ENCODE measurements at places on chromosomes 3 and 15.

DNA sequence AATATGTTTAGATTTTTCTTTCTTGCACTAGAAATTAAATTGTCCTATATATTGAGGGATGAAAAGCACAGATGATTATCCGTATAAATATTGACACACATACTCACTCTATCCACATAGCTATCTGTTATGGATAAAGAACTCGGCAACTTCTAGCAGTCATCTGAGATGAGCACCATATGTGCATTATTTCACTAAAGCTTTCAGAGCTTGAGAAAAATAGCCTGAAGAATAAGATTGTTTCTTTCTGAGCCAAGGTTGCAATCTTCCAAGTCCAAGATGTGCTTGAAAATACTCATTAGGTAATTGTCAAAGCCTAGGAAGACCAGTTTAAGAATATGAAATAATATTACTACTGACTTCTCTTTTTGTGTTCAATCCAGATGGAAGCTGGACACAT lies 40.5 kb downstream of the COL8A1 start:
- H3K27me3 ChIP-seq, result no peaks in the 10 kb centered on the region
- DNase-seq, result no peak
- no peaks in the 10 kb centered on the region for H3K4me1 ChIP-seq
- no peak overlapping the region for H3K4me3 ChIP-seq

GRCh38 chr3:150096700-150097587 lies 126.2 kb upstream of the PFN2 start:
- H3K4me3 ChIP-seq, result no peak overlapping the region
- no peak for DNase-seq
- peak overlapping the region; percentile 4 for H3K27ac ChIP-seq

- H3K27me3 ChIP-seq, result no peaks in the 10 kb centered on the region
- peaks cover 14% of the 10 kb centered on the region for H3K4me1 ChIP-seq
- no peak overlapping the region for H3K4me3 ChIP-seq
- no peak for DNase-seq
- H3K27ac ChIP-seq, result no peak overlapping the region
Measured at GRCh38 chr3:149894205-149894604, 76.5 kb downstream of the PFN2 start.

DNA sequence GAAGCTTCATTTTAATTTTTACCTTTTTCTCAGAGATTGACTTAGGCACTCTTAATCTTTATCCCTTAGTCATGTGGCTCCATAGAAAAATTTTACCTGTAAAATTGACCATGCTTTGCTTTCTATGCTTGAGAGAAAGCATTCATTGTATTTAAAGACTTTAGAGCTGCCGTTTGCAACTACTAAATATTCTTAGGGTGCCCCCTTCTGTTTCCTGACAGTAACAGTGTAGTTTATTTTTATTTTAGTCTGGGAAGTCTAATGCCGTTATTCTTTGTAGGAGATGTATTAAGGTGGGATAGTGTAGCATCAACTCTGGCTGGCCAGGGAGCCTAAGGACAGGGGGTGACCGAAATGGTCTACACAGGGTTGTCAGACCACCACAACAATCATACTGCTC lies 84.5 kb upstream of the SYNPR start:
- H3K4me3 ChIP-seq, result no peak overlapping the region
- H3K36me3 ChIP-seq, result peaks cover 5% of the 10 kb centered on the region
- DNase-seq, result no peak
- H3K27me3 ChIP-seq, result no peaks in the 10 kb centered on the region

- DNase-seq, result peak; percentile 50
- H3K4me3 ChIP-seq, result no peak overlapping the region
- H3K27me3 ChIP-seq, result peaks cover 58% of the 10 kb centered on the region
- H3K4me1 ChIP-seq, result peaks cover 2% of the 10 kb centered on the region
Measured at GRCh38 chr15:97234851-97235610, 725.5 kb upstream of the ARRDC4 start.

DNA sequence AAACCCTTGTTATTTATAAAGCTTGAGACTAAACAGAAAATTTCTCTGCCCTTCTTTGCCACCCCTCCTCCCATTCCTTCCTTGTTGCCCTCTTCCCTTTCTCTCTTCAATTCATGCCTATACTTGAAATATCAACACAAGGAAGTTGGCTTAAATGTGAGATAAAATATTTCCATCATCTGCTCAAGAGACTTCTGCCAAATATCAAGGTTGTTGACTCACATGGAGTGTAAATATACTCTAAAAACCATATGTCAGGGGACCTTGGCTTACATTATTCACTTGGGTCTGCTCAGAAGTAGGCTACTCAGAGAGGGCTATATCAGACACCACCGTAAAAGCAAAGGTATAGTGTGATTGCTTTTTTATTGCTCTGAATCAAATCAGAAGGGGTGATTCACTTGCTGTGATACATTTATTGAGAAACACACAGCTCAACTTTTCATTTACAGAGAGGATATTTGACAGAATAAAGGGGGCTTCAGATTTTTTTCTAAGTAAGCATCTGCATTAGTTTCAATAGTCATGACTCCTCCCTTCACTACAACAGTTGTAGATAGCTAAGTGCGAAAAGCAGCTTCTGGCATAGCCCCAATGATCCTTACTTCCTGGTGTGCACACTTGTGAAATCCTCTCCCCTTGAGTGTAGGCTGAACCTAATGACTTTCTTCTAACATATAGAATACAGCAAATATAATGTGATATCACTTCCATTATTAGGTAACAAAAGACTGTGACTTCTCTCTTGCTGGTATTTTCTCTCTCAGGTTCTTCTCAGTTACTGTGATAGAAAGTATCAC lies 386.2 kb downstream of the EFHB start:
- H3K4me3 ChIP-seq, result no peak overlapping the region
- H3K4me1 ChIP-seq, result peaks cover 10% of the 10 kb centered on the region
- no peak for DNase-seq
- H3K27me3 ChIP-seq, result no peaks in the 10 kb centered on the region
- no peaks in the 10 kb centered on the region for H3K36me3 ChIP-seq

DNA sequence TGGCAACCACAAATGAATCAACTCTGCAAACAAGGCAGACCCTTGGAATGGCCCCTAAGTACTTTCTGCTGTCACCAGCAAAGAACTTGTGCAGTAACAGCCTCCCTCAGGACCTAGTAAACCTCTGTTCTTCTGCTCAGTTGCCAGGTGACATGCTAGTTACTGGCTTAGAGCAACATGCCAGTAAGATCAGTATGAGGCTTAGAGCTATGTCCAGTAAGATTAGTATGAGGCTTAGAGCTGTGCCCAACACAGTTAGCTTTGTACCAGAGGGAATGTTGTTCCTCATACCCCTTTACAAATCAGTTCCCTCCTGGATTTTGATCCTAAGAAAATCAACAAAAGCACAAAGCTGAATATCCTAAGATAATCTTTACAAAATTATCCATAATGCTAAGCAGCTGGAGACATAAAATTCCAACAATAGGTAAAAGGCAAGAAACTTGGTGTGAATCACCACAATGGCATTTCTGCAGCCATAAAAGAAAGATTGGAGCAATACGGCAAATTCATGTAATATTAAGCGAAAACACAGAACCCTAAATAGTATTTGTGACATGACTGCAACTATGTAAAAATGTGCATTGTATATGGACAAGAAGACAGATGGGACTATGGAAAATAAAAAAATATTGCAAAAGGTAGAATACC lies 107.3 kb upstream of the LPP start:
- no peak overlapping the region for H3K4me3 ChIP-seq
- peaks cover 64% of the 10 kb centered on the region for H3K27me3 ChIP-seq
- H3K36me3 ChIP-seq, result no peaks in the 10 kb centered on the region
- H3K4me1 ChIP-seq, result peaks cover 11% of the 10 kb centered on the region
- DNase-seq, result no peak
- H3K27ac ChIP-seq, result no peak overlapping the region

- DNase-seq, result no peak
- H3K36me3 ChIP-seq, result no peaks in the 10 kb centered on the region
- H3K4me1 ChIP-seq, result peaks cover 3% of the 10 kb centered on the region
- H3K27me3 ChIP-seq, result no peaks in the 10 kb centered on the region
Measured at GRCh38 chr15:41401904-41402267, 410 bp downstream of the NDUFAF1 start.

- DNase-seq, result no peak
- H3K4me3 ChIP-seq, result no peak overlapping the region
- peaks cover 18% of the 10 kb centered on the region for H3K4me1 ChIP-seq
- H3K36me3 ChIP-seq, result peaks cover 8% of the 10 kb centered on the region
- H3K27me3 ChIP-seq, result no peaks in the 10 kb centered on the region
- H3K27ac ChIP-seq, result no peak overlapping the region
Measured at GRCh38 chr3:71384837-71385716, 198.5 kb downstream of the FOXP1 start.

DNA sequence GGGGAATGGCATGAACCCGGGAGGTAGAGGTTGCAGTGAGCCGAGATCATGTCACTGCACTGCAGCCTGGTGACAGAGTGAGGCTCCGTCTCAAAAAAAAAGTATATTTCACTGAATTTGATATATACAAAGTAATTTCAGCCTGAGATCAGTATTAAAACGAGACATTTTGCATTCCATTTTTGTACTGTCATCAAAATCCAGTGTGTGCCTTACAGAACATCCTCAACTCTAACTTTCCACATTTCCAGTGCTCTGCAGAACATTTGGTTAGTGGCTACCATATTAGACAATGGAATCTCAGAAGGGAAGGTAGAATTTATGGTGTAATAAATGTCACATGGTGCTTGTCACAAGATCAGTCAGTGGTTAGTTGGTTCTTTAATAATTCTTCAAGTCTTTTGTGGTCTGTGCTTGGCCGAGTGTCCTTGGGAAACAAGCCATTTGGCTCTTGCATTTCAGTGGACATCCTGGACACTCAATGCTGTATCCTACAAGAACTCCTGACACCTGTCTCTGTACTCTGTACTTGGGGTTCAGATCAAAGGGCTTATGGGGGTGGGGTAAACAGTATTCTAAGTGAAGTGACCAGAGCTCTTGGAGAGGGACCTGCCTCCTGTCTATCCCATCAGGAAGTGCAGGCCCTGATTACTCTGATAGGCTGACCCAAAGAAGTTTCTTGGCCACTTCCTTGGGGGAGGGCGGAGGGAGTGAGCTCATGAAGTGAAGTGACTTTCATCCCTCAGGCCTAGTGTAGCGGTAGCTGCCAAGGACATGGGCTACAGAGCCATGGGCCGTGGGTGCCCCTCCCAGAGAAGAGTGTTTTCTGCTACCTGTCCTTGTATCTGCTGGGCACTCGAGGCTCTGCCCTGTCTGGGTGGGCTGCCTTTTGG lies 3.7 kb downstream of the ACVR2B start:
- H3K27me3 ChIP-seq, result no peaks in the 10 kb centered on the region
- H3K36me3 ChIP-seq, result no peaks in the 10 kb centered on the region
- H3K4me1 ChIP-seq, result peaks cover 42% of the 10 kb centered on the region
- H3K27ac ChIP-seq, result peak overlapping the region; percentile 69
- DNase-seq, result no peak

- H3K4me3 ChIP-seq, result no peak overlapping the region
- H3K27ac ChIP-seq, result no peak overlapping the region
- H3K4me1 ChIP-seq, result peaks cover 2% of the 10 kb centered on the region
- DNase-seq, result no peak
- no peaks in the 10 kb centered on the region for H3K36me3 ChIP-seq
- no peaks in the 10 kb centered on the region for H3K27me3 ChIP-seq
Measured at GRCh38 chr3:30299674-30300385, 306.6 kb upstream of the TGFBR2 start.

DNA sequence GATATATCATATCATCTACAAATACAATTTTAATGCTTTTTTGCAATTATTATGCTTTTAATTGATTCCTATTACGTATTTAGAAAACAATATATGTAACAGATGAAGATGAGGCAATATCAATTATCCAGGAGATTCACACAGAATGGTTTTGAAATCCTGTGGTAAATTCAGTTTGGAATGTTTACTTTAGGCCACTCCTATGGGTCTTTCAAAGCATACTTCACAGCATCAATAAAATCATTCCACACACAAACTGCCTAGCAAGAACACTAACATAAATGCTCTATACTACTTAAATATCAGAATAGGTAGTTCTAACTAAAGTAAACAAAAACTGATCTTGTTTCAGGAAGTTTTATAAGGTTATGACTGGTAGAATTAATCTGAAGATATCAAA lies 90.5 kb downstream of the FAM227B start:
- H3K27me3 ChIP-seq, result no peaks in the 10 kb centered on the region
- H3K4me3 ChIP-seq, result no peak overlapping the region
- no peak for DNase-seq

- H3K4me1 ChIP-seq, result peaks cover 3% of the 10 kb centered on the region
- no peak overlapping the region for H3K27ac ChIP-seq
- H3K36me3 ChIP-seq, result no peaks in the 10 kb centered on the region
- DNase-seq, result no peak
- no peak overlapping the region for H3K4me3 ChIP-seq
Measured at GRCh38 chr3:140500473-140500872, 177.4 kb upstream of the TRIM42 start.
